ENCODE measurements at places on chromosomes 6 and 20. TPM values are rescaled to one million over a fixed set of nuclear protein-coding genes. Genes with fewer than 3 reads are reported as not detected.
A peak's percentile ranks its signal among the peaks of the same experiment; 100 is the strongest.

DNA sequence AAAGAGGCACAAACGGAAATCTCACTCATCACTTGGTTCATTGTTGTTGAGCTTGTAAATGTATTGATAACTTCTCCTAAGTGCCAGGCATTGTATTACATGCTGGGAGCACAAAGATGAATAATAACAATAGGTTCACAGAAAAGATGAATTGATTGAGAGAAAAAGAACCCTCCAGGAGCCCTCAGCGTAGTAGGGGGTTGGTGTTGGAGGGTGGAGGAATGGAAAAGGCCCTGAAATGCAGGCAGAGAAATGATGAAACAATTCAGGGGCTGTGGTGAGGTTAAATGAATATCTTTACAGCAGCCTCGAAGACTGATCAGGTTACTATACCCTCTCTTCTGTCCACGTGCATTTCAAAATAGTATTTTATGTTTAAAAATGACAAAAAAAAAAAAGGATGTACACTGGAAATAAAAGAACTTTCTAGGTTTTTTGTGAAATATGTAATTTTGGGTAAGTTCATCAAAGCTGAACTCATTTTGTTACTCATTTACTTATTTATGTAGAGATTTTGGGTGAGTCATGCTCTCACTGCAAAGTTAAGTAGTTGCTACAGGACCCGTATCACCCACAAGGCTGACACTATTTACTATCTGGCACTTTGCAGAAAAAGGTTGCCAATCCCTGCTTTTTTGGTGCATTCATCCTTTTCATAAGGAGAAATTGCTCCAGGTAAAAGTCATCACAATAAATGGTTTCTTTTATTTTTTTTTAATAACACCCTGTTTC lies 277.3 kb downstream of the ZNF217 start:
- H3K27ac ChIP-seq: no peak overlapping the region
- H3K27me3 ChIP-seq: no peaks in the 10 kb centered on the region
- H3K4me1 ChIP-seq: no peaks in the 10 kb centered on the region
- no peak for DNase-seq
- no peaks in the 10 kb centered on the region for H3K36me3 ChIP-seq

- no peak for DNase-seq
- no peaks in the 10 kb centered on the region for H3K36me3 ChIP-seq
- no peak overlapping the region for H3K4me3 ChIP-seq
- H3K4me1 ChIP-seq: no peaks in the 10 kb centered on the region
- H3K27ac ChIP-seq: no peak overlapping the region
These were observed 152.3 kb upstream of the JAG1 start for GRCh38 chr20:10826111-10826510.

- no peaks in the 10 kb centered on the region for H3K36me3 ChIP-seq
- H3K4me1 ChIP-seq: no peaks in the 10 kb centered on the region
These were observed 429.6 kb upstream of the PLCB4 start for GRCh38 chr20:8639112-8639778.

- peak overlapping the region; percentile 91 for H3K27ac ChIP-seq
- peaks cover 31% of the 10 kb centered on the region for H3K36me3 ChIP-seq
- DNase-seq: no peak
- no peaks in the 10 kb centered on the region for H3K27me3 ChIP-seq
These were observed 592 bp downstream of the CUTA start for GRCh38 chr6:33417128-33417902.

DNA sequence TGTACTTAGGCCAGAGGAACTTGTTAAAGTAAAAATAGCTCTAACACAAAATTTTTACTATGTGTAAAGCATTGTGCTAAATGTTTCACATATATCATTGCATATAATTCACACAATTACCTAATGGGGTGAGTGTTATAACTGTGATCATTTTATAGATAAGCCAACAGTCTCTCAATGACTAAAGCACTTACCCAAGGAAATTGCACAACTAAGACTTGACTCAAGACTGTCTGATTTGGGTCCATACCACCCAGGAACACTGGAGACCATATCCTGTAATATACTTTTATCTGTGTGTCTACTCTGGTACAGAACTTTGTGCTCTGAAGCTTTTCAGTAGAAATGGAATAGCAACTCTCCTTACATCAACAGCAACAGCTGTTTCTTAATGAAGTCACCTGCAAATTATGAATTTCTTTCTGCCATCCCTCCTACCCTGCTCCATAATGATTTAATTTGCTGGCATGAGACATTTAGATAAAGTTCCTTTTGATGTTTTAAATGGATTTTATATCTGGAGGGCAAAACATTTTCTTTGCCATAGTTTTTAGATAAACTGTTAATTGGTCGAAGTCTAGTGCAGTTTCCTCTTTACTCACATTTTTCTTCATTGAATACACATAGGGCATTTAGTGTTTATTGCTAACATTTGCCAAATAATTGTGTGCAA lies 47.5 kb downstream of the TSPYL4 start:
- DNase-seq: no peak
- no peak overlapping the region for H3K4me3 ChIP-seq

DNA sequence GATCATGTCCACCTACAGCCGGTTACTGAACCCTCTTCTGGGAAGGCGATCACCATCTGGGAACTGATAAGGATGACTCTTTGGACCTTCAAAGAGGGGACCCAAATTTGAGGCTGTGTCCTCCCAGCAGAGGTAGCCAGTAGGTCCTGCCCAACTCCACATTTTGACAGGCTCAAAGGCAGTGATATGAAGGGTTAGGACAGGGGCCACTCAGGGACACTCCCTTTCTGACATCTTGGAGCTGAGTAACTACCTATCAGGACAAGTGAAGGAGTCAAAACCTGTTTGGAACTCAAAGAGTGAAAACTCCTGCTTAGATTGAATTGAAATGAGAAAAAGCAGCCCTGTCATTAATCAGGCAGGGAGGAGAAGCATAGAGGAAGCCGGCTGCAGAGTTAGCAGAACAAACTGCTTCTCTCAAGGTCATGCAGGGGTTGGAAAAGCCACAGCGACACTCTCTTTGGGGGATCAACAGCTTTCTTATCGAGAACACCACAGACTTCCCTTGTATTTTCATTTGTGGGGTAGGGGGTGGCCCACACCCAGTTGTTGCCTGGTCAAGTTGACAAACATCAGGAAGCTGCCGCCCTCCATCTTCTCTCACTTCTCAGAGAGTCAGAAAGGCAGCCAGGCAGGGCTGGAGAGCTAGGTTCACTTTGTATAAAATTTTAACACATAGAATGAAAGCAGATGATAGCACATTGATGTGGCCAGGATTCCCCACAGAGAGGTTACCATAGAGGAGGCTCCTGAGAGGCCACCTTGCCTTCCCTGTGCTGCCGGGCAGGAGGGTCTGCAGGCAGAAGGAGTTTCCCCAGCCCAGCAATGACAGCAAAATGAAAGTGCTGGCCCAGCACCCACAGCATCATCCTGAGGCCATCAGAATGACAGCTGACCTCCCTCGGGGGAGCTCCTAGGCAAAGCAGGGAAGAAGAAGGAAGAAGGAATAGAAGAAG lies 47.6 kb downstream of the AGPAT4 start:
- H3K27me3 ChIP-seq: no peaks in the 10 kb centered on the region
- no peak for DNase-seq
- H3K4me1 ChIP-seq: peaks cover 4% of the 10 kb centered on the region
- no peak overlapping the region for H3K4me3 ChIP-seq
- no peak overlapping the region for H3K27ac ChIP-seq
- H3K36me3 ChIP-seq: no peaks in the 10 kb centered on the region

GRCh38 chr20:15098351-15098750 lies 760.9 kb upstream of the FLRT3 start:
- H3K36me3 ChIP-seq: no peaks in the 10 kb centered on the region
- H3K4me3 ChIP-seq: no peak overlapping the region
- no peak for DNase-seq
- H3K27me3 ChIP-seq: no peaks in the 10 kb centered on the region
- no peaks in the 10 kb centered on the region for H3K4me1 ChIP-seq

Gene CNKSR3
- 20.2 TPM for total RNA-seq

Gene SIRPG
- total RNA-seq: not detected
